Motor neuron (in vitro differentiated cells): ENCODE measurements at places on chromosomes 1 and 21. TPM values are rescaled to one million over a fixed set of nuclear protein-coding genes. Genes with fewer than 3 reads are reported as not detected.
A peak's percentile ranks its signal among the peaks of the same experiment; 100 is the strongest.

DNA sequence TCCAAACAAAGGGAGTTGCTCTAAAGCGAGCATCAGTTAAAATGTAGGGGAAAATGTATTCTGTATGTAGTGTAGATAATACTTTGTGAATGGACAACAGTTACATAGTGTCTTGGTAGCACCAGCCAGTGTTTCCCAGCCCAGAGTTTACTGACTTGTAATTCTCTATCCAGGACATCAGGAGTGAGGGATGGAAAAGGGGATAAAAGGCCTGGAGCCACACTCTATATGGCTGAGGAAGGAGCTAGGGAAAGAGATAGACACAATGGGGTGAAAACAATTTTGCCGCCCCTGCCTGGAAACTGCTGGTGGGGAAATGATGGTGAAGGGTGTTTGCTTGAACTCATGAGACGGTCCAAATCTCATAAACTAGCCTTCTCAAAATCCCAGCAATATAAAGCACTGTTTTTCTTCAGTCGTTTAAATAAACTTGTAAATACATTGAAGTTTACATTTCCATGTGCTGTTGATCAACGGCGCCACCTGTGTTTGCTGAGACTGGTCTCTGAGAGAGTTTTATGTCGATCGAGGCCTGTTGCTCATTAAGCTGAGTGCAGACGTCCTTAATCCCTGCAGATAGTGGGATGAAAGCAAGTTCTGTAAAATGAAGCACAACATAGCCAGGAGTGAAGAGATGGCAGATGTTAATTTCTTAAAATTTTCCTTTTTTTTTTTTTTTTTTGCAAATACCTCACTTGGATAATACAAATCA, 27.9 kb upstream of the AGO1 start:
- no peak for ATAC-seq

- ATAC-seq: no peak
Observed at GRCh38 chr1:7584157-7584556, 186.9 kb upstream of the VAMP3 start.

GRCh38 chr21:45367402-45368351, 37.3 kb upstream of the COL18A1 start:
- ATAC-seq: no peak

- no peak for ATAC-seq
Observed at GRCh38 chr1:54421101-54421504, 14.9 kb upstream of the SSBP3 start.

DNA sequence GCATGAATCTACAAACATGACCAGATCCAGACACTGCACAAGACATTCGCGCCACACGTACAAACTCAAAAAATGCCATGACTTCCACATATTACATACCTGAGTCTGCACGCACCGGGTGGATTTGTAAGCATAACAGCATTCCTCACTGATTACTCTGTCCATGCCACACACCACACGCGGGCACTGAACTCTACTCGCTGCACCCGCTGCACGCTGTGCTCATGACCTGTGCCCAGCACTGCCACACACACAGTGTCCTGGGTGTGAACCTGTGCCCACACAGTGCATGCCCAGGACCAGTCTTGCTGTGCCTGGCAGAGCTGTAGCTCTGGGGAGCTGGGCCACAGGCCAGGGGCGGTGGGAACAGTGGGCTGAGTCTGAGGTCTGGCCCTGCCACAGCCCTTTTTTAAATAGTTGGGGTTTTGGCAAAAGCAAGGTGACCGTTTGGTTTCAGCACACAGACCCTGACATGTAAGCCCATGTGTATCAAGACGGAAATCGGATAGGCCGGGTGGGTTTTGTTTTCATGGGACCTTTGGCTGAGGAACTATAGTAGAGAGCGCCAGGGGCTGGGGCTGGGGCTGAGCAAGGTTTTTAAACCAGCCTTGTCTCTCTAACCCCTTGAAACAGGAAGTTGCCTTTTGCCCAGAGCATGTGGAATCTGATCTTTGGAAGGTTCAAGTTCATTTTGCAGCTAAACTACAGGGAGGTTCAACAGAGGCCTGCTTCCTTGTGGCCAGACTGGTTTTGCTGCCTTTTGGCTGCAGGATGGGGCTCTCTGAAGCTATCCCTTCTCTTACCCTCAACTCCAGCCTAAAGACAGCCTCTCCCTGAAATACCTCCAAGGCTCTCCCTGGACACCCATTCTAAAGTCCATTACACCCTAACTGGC, 12.3 kb upstream of the GOLT1A start:
- no peak for ATAC-seq

DNA sequence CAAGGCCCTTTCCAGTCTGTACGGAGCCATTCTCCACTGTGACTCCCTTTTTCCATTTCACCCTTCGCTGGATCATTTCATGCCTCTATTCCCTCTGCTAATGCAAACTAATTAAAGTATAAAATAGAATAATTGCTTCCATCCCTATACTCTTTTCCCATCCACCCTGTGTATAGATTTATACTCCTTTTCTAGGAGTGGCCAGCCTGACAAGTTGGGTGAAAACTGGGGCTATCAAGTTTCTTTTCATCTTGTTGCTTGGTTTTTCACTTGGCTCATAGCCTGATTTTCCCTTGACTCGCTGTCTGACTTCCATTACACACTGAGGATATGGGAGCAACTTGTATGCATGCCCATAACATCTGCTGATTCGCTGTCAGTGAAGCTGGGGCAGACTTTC, 107.0 kb downstream of the PLXNA2 start:
- no peak for ATAC-seq

DNA sequence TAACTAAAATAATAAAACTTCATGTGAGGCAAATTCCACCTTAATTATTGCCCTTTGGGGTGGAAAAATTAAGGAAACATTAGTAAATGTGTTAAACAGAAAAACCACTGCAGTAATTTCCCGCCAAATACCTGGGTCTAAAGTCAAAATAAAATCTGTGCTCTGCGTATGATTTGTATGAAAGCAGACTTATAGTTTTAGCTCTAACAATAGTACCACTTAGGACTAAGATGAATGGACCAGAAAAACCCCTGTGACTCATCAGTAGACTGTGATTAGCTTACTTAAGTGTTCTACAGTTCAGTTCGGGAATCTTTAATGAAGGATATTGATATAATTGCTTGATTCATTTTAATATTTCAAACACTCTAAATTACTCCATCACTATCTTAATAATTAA, 23.3 kb upstream of the C1orf105 start:
- ATAC-seq: no peak

DNA sequence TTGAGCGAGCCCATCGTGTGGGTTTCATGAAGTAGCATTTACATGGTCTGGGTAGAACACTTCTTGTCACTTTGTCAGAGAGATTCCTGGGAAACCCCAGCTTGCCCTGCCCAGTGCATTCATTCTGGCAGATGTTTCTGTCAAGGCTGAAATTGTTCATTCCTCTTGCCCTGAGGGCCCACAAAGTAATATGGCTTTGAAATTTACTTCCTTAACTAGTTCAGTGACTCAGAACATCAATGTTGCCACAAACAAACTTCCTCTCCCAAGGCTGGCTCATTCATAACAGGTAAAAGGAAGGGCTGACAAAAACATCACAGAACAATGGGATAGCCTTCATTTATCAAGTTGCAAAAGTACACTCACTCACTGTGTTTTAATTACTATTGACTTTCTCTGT, 5.0 kb upstream of the KIAA0040 start:
- no peak for ATAC-seq

DNA sequence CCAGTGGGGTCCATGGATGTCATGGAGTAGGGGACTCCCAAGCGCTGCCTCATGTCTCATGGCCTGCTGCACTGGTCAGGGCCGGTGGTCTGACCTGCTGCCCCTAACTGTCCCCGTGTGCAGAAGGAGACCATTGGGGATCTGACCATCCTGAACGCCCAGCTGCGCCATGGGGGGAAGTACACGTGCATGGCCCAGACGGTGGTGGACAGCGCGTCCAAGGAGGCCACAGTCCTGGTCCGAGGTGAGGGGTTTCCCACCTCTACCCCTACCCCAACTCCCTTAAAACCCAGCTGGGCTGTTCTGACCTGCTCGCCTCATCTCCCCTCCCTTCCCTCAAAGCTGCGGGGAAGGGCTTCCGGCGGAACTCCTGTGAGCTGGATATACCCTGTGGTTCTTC, 18.6 kb downstream of the TMEM81 start:
- ATAC-seq: no peak

DNA sequence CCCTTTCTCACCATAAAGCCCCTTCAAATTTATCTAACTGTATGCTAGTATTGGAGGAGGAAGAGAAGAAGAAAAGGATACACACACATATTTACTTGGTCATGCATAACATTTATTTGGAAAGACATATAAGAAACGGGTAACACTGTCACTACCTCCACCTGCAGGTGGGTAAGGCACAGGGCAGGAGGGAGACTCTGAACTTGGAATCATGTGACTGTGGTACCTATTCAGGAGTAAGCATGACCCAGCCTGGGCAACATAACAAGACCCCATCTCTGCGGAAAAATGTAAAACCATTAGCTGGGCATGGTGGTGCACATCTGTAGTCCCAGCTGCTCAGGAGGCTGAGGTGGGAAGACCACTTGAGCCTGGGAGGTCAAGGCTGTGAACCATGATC, 1.4 kb upstream of the PADI6 start:
- no peak for ATAC-seq

DNA sequence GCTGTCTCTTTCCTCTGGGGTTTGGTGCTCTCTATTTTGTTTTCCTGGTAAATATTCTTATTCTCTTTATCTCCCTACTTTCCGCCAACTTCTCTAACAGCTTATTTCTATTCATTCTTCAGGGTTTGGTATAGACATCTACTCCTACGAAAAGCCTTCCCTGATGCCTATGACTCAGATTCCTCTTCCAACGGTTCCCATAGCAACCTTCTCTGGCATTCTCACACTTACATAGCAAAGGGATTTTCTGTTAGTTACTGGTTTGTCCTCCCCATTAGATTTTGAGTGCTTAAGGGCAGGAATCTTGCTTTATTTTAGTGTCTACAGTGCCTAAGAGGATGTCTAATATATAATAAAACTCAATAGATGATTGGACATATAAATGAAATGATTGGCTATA, 407.6 kb upstream of the DEPDC1 start:
- ATAC-seq: peak; percentile 84

DNA sequence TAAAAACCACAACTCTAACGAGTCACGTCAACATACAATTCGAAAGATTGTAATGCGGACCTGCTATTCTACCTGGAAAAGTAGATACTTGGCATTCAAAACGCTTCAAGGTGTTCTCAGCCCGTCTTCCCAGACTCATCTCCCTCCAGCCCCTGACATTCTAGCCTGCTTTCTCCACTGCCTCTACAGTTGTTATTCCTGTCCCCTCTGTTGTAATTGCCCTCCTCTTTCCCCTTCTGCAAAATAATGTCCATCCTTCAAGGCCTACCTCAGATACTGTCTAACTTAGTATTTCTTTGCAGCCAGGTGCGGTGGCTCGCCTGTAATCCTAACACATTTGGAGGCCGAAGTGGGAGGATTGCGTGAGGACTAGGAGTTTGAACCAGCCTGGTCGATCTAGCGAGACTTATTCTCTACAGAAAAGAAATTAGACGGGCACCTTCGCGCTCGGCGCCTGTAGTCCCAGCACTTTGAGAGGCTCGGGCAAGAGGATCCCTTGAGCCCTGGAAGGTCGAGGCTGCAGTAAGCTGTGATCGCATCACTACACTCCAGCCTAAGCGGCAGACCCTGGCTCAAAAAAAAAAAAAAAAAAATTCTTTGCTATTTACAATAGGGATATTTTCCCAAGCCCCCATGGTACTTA, 756 bp upstream of the RBM34 start:
- ATAC-seq: no peak

DNA sequence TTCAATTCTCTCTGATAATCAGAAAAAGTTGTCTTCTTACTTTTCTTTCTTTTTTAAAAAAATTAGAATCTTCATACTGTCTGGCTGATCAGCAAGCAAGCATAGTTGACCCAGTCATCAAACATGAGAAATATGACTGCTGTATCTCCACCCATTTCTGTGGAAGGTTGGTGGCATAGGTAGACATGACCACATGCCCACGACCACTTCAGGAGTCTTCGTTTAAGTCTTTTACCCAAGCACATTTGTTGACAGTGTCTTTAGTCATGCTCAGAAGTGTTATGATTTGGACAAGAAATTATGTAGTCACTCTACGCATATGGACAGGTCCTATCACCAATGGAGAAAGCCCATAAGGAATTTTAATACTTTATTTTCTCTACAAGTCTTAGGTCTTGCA, 74.8 kb upstream of the HSPA13 start:
- no peak for ATAC-seq

GRCh38 chr1:41901551-41901950, 17.2 kb downstream of the HIVEP3 start:
- ATAC-seq: no peak

- no peak for ATAC-seq
Observed at GRCh38 chr21:26810676-26811415, 34.4 kb downstream of the ADAMTS1 start.

DNA sequence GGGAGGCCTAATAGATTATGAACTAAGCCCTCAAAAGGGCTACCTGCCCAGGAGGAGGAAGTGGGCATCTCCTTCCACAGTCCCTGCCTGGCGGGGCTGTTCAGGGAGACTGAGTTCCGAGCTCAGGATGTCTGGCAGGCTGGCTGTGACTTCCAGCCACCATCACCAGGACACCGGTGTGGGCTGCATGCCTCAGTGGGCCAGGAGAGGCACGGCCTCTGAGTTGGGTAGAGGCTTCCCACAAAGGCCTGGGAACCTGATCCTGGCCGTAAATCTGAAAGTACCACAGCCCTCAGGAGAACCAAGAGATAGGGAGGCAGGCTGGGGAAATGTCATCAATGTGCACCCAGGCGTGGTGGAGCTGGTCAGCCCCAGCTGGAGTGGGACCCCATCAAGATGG, 29.1 kb downstream of the NTPCR start:
- no peak for ATAC-seq

- no peak for ATAC-seq
Observed at GRCh38 chr1:45444609-45445131, 46.3 kb downstream of the TESK2 start.

GRCh38 chr1:20974951-20975350, 187.8 kb upstream of the HP1BP3 start:
- no peak for ATAC-seq

GRCh38 chr1:24186993-24187790, at the start of gene IFNLR1:
Gene IFNLR1, minus strand, starts transcription at chr1:24187289. Its CDS starts 41 bp downstream, at chr1:24187248.
- peak; percentile 68 for ATAC-seq

DNA sequence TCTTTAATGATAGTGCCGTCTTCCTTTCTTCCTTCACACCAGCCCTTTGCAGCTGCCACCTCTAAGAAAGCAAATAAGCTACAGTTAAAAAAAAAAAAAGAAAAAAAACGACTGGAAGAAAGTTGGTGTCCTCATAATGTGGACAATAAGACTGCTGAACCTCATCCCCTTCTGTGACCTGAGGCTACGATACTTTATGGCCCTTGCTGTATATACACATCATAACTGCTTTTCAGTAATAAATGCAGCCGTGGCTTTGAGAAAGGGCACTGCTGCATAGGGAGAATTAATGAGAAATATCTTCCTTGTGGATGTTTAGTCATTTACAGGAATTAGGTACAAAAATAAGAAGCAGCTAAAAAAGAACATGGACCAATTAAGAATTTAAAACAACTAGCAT, 333.8 kb upstream of the ADGRL2 start:
- no peak for ATAC-seq

- ATAC-seq: no peak
Observed at GRCh38 chr1:75655931-75656330, 45.0 kb upstream of the SLC44A5 start.

GRCh38 chr1:165697491-165697880, 876 bp downstream of the ALDH9A1 start:
- ATAC-seq: no peak

GRCh38 chr1:47533793-47534328, 96.0 kb downstream of the FOXD2 start:
- ATAC-seq: no peak

The CR1L gene
- total RNA-seq: not detected in 2 replicates

The LRRC7 gene
- total RNA-seq: 1.5 and 3.3 TPM in 2 replicates

The ETV3L gene
- total RNA-seq: 0.26 TPM in 1 of 2 replicates, not detected in the other

The SIPA1L2 gene
- total RNA-seq: 15.7 and 16.4 TPM in 2 replicates

The CCDC185 gene
- total RNA-seq: 0.45 TPM in 2 replicates

The ZNF678 gene
- 1.5 and 1.7 TPM in 2 replicates for total RNA-seq

The ABCG1 gene
- total RNA-seq: 5.3 and 5.9 TPM in 2 replicates
